HuH-7.5 (cell line): ENCODE measurements at places on chromosomes 16 and 17.
A peak's percentile ranks its signal among the peaks of the same experiment; 100 is the strongest.

DNA sequence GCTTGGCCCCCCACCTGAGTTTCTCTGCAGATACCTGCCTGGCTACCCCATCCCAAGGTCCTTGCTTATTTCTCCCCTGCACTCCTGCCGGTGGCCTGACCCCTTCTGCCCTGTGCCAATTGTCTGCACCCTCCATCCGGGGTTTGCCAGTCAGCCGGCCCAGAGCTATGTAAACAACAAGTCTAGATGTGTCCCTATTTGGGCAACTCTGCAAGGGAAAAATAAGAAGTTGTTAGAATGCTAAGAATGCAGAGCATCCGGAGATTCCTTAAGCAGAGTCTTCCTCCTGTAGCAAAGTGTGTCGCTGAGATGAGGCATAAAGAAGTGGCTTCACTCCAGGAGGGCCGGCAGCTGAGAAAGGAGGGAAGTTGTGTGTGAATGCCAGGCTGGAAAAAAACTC, 46.6 kb downstream of the RGS9 start:
- no peak for DNase-seq

- no peak for DNase-seq
Observed at GRCh38 chr16:61823326-61823725, 212.9 kb downstream of the CDH8 start.

DNA sequence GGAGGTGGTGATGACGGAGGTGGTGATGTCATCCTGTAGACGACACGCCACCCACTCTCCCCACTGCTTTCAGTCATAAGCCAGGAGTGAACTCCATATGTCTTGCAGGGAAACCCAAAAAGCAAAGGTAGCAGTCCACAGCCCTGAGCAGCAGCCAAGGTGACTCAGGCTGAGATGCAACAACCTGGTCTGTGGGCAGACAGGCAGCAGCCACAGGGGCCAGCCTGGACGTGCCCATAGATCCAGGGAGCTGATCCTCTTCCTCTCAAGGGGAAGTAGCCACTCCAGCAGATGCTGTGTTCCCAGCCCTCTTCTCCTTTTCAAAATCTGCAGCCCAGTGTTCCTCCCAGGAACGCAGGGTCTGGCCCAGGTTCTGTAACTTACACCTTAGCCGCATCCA, 17.3 kb upstream of the CIITA start:
- DNase-seq: no peak

- no peak for DNase-seq
Observed at GRCh38 chr17:47203984-47204721, 5.0 kb upstream of the MYL4 start.

GRCh38 chr16:28279006-28279405, 13.3 kb upstream of the SBK1 start:
- DNase-seq: no peak

GRCh38 chr16:27698266-27698665, 148.3 kb downstream of the KATNIP start:
- peak; percentile 25 for DNase-seq

- DNase-seq: no peak
Observed at GRCh38 chr16:70573451-70574121, 50.0 kb downstream of the SF3B3 start.

DNA sequence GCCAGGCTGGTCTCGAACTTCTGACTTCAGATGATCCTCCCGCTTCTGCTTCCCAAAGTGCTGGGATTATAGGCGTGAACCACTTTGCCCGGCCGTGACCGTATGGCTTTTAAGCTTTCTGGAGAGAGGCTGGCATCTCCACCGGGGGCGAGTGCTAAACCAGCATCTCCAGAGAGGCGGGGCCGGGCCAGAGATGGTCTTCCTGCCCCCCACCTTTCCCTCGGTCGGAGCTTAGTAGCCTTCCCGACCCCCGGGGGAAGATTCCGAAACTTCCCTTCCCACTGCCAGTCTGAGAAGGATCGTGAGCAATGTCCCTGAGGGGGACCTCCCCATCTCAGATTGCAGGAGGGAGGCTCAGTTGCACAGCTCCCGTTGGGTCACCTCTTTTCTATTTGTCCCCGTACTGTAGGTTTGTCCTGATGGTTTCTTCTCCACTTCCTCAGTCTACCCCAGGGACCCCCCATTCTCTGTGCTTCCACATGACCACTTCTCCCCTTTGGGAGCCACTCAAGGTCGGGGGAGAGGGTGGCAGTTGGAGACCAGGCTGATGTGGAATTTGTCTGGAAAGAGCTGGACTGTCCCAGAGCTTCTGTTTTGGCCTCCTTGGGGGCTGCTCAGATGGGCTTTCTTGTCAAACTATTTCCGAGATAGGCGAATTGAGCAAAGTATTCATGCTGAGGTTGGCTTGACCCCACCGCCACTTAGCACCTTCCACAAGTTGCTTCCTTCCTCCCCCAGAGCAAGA, 18.2 kb downstream of the IGF2BP1 start:
- DNase-seq: no peak

DNA sequence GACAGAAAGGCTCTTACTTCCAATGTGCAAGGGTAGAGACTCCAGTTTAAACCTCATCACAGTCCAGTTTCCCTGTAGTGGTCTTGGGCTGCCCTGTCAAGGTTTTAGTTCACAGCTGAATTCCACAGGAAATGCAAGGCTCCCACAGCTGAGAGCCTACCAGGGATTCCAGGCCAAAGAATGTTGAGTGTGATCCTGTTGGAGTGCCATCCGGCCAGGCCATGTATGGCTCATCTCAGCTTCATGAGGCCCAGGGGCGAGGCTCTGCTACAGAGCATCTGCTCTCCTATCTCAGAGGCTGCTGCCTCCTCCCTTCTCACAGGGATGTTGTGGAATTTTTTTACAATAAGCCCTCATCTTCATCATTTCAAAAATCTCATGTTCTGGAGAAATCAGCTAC, 239.8 kb upstream of the CCL2 start:
- no peak for DNase-seq
